ENCODE measurements at places on chromosomes 11 and 22.

DNA sequence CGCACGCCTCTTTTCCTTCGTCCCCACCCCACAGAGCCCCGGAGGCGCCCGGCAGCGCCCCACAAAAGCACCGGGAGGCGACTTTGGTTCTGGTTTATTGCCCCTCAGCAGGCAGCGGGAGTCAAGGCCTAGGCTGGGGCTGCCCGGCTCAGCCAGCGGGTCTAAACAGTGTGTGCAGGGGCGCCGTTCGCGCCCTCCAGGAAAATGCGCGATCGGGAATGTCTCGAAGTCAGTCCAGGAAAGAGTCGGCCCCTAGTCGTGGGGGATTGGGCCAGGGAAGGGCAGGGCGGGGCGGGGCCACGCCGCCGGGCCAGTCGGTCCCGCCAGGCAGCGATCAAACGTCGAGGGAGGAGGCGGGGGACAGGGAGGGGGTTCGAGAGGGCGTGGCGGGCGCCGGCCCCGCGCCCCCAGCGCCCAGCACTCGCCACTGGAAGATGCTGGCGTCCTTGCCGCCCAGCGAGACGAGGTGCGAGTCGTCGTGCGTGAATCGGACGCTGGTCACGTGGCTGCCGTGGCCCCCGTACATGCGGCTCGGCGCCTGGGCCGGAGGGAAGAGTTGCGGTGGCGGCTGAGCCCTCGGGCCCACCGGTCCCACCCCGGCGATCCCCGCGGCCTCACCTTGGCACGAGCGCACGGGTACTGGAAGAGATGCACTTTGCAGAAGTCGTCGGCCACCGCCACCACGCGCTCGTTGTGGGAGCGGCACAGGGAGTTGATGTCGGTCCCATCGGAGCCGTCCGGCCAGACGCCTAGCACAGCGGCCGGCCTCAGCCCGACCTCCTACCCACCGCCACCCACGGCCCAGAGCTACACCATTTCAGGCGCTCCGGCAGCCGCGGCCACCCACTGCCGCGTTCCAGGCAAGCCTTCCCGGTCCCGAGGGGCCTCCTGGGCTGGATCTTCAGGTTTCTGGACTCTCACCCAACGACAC is 741 bp upstream of the MTA2 start:
- DNase-seq, result no peak

GRCh38 chr22:46050916-46051614 is 74.1 kb upstream of the WNT7B start:
- DNase-seq, result no peak

DNA sequence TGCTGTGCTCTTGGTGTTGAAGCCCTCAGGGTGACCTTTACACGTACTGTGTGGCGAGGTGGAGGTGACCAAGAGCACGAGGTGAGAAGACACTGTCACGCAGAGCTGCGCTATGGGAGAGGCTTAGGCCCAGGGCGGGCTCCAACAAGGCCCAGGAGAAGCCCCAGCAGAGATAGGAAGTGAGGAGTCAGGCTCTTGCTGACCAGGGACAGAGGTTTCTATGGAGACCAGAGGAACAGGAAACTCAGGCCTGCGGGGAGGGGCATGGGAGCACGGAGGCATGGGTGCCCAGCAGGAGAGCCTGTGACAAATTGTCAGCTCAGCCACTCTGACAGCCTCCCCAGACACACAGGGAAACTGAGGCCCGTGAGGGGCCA is 15.8 kb downstream of the DGKZ start:
- no peak for DNase-seq

DNA sequence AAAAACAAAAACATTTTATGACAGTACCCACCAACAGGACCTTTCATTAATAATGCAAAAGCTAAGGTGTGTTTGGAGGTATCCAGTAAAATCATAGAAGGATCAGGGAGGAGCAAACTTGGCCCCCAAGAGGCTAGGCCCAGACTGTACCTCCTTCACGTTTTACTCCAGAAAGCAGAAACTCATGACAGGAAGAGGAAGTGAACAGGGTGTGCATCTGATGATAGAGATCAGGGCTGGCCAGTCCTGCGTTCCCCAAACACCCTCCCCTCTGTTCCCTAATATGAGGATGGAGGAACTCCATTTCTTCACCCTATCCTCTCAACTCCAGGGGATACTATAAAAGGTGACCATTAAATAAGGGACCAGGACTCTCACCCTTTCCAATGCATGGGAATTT is 10.2 kb upstream of the MS4A12 start:
- DNase-seq, result no peak

GRCh38 chr22:25153961-25154666 is 45.5 kb upstream of the CRYBB3 start:
- no peak for DNase-seq

DNA sequence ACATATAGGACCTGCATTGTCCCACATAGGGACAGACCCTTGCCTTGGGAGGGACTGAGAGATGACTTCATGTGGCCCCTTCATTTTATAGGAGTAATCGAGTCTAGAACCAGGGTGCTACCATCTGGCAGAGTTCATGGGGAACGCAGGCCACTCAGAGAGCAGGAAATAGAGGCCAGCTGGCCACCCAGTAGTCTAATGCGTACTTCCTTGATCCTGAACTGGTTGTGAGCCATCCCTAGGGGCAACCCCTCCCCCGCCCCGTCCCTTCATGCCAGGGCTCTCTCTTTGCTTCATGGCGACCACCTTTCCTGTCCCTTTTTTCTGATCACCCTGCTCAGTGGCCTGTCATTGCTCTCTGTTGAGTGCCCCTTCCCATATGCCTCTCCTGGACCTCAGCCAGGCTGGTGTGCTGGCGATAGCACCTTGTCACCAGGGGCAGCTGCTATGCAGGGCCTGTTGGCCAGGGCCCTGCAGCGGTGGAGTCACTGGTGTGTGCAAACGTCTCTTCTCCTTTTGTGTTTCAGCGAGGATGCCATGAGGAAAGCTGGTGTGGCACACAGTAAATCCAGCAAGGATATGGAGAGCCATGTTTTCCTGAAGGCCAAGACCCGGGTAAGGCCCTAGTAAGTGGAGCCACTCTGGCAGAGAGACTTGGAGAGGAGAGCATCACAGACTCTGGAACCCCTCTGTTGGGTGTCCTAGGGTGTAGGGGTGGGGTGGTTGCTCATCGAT is 29.3 kb downstream of the MED15 start:
- DNase-seq, result no peak

- no peak for DNase-seq
Observed at GRCh38 chr11:111112614-111113013, 132.9 kb upstream of the POU2AF2 start.

DNA sequence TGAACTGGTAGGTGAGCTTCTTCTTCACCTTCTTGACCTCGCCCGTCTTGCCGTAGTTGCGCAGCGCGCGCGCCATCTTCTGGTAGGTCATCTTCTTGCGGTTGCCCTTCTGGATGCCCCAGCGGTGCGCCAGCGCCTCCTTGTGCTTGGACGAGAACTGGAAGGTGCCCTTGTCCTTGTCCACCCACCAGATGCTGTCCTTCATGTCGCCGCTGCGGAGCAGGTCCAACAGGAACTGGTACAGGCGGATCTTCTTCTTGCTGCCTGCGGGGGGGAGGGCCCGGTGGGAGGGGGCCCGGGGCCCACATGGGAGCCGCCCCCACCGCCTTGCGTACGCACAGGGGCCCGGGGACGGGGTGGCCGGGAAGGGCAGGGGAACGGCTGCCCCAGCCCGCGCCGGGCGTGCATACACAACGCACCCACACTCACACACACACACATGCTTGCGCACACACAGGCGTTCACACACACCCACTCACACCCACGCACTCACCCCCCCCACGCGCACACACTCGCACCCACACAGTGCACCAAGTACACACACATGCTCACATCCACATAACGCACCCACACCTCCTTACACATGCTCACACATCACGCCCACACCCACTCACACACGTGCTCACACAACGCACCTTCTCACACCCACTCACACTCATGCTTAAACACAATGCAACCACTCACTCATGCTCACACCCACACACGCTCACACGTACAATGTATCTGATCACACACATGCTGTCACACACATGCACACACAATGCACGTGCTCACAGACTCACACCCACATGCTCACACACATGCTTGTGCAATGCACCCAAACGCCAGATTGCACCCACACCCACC is 3.0 kb upstream of the MYBPC3 start:
- DNase-seq, result no peak

GRCh38 chr11:25943031-25943430 is 388.9 kb upstream of the ANO3 start:
- no peak for DNase-seq

DNA sequence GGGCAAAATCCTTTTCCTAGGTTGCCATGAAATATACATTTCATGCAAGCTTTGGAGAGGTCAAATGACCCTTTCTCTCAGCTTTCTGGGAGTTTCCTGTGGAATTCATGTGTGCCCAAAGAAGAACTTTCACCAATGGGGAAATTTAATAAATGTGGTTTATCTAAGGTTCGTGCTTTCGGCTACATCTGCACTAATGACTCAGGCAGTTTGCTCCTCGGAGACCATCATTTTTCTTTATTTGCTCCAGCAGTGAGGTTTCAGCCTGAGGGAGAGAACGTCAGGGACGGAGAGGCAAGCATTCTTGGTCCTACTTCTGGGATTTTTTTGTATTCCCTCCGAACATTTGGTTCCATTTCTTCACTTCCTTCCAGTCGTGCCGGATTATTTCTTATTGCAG is 85.2 kb downstream of the FLI1 start:
- DNase-seq, result no peak

- no peak for DNase-seq
Observed at GRCh38 chr11:17765356-17766072, 30.9 kb downstream of the KCNC1 start.

DNA sequence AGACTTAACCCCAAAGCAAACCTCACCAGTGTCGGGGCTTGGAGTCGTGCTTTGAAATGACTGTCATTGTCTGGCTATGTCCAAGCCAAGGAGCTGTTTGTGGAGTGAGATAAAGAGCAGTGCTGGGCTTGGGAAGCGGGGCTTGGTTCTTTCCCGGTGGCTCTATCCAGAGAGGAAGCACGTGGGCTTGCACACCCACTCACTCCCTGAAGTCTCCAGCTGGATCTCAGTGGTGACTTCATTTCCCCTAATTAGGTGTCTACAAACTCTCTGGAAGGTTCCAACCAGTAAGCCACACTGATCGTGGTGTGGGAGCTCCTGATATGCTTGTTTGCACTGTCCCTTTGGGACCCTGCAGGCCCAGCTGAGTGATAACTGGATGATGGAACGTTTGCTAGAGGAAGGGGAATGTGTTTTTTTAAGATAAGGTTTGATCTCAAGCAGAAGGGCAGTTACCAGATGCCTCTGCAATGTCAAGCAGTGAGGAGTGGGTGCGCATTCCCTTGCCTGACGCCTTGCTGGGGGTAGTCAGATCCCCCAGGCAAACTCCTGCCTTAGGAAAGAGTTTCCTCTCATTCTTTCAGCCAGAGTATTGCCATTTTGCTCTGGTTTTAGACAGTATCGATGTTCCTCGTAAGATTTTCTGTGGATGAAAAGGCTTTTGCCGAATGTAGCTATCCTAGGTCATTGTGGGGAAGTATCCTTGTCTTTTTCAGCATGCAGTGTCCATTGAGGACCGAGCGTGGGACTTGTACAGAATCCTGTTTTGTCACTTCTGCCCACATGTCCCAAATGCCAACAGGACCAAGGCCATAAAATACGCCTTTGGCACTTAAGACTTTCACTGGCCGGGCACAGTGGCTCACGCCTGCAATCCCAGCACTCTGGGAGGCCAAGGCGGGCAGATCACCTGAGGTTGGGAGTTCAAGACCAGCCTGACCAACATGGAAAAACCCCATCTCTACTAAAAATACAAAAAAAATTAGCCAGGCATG is 90.9 kb downstream of the MICAL2 start:
- DNase-seq, result no peak

DNA sequence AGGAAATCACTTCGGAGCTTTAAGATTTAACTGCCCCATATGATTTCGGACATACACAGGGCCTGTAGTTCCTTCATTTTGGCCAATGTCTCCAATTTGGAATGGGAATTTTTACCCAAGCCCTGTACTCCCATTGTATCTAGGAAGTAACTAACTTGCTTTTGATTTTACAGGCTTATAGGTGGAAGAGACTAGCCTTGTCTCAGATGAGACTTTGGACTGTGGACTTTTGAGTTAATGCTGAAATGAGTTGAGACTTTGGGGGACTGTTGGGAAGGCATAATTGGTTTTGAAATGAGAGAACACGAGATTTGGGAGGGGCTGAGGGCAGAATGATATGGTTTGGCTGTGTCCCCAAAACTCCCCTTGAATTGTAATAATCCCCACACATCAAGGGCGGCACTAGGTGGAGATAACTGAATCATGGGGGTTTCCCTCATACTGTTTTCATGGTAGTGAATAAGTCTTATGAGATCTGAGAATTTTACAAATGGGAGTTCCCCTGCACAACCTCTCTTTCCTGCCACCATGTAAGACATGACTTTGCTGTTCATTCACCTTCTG is 130.5 kb downstream of the LARGE1 start:
- no peak for DNase-seq

- DNase-seq, result no peak
Observed at GRCh38 chr22:38338772-38339379, 21.6 kb upstream of the CSNK1E start.

GRCh38 chr11:100910808-100911207 is 218.8 kb downstream of the PGR start:
- DNase-seq, result no peak

GRCh38 chr22:45263463-45264269 is 21.1 kb upstream of the UPK3A start:
- DNase-seq, result no peak

- no peak for DNase-seq
Observed at GRCh38 chr11:125328225-125328580, 163.7 kb downstream of the PKNOX2 start.

DNA sequence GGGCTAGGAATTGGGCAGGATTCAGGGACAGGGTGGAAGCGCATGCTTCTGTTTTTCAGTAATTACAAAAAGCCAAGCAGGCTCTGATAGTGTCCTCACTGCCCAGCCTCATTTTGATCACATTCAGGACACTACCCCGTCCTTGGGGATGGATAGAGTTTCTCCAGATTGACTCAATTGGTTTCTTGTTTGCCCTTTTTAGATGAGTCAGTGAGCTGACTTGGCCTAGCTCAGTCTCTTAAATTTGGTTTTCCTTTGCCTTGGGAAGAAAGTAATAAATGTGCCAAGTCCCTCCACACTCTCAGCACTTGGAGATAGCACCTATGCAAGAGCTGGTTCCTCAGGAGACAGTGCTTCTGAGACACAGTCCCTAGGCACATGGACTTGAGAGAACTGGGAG is 25.5 kb downstream of the DKK3 start:
- DNase-seq, result no peak

DNA sequence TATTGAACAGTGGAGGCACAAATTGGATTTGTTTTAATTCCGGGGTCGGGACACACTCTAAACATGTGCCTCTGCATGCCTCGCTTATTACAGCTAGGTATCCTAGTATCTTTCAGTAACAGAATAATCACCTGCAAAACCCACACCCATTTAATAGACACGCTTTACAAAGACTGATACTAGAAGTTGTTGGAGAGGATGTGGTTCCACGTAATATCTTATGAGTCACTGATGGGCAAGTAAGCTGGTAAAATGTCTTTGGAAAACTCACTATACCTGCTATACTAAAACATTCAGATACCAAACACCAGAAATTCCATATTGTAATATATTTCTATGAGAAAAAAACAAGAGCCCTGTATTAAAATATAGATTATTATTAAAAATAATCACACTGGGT is 84.0 kb downstream of the GGTLC2 start:
- DNase-seq, result no peak
